ENCODE measurements at places on chromosomes 6 and 20.

DNA sequence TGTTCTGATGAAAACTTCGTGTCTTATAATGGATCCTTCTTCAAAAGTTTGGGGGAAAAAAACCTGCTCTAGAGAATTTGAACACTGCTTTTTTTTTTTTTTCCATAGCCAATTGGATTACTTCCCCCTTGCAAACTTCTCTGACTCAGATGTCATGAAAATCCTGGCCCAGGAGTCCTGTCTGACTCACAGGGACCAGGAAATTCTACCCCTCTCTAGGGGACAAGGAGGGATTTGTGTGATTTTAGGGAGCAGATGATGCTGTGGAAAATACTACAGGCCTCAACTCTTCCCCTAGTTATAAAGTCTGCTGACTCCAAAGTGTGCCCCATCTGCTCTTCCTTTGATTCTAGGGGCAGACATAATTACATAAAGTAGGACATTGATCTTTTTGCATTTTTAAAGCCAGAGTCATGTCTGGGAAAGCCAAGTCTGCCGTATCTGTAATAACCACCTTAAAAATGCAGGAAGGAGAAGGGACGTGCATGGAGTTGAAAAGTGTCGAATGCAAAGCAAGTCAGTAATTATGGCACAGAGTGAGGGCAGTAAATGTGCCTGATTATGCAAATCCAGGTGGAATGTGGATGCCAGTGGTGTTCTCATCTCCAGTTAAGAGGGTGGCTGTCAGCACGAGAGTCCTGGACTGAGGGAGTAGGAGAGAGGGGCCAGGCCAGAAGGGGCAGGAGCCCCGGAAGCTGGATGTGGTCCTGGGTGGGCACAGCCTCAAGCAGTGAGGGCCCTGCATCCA, 144.3 kb upstream of the SULF2 start:
- DNase-seq, result no peak

DNA sequence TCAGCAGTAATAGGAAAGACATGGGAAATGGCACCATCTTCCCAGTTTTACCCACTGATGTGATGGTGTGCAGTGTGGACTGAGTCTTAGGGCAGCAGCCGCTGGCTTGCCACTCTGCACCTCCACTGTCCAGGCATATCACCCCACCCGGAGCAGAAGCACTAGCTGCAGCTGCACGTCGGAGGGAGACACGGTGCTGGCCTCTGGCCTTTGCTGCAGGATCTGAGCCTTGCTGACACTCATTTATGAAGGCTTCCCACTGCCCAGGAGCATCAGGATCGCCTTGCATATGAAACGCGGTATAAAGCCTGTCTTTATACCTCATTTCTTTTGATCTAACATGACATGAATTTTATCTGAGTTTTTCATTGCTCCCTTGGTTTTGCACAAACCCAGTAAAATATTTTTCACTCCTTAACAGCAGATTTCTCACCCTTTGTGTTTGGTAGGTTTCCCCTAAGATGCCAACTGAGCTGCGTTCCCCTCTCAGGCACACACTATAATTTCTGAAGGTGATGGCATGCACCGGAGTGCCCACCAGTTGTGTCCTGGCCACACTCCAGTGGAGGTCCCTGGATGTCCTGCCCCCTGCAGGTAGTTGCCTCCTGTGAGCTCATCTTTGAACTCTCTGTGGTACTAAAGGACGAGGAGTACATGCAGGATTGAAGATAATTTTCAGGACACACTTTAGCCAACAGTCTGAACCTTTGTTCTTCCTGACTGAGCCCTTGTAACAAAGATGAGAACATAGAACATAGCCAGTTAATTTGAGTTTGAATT, 9.0 kb upstream of the EXOC2 start:
- no peak for DNase-seq

- DNase-seq, result no peak
These were observed 109.8 kb upstream of the GLP1R start for GRCh38 chr6:38938741-38939140.

DNA sequence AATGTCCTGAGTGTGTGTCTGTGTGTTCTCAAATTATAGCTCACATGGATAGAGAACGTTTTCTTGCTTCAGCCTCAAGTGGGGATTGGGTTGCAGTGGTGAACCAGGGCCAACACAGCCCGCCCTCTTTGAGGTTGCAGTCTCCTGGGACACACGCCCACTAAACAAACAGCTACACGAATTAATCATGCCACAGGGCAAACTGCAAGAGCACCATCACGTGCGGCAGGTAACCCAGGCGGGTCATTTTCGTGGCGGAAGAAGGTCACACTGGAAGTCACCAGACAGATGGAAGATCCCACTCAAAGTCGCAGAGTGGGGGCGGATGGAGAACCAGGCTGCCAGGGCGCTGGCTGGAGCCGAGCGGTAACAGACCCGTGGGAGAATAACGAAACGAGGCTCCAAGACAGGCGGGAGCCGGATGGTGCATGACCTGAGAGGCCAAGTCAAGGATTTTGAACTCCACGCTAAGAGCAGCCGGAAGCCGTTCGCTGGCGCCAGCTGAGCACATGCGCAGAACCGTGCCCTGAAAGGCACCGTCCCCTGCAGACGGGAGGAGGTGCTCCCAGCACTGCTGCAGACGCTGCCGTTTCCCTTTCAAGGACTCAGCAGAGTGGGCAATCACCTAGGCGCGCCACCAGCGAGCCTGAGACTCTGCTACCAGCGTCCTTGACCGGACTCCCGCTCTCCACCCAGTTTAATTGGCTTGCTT, 10.7 kb downstream of the DLL1 start:
- DNase-seq, result no peak

DNA sequence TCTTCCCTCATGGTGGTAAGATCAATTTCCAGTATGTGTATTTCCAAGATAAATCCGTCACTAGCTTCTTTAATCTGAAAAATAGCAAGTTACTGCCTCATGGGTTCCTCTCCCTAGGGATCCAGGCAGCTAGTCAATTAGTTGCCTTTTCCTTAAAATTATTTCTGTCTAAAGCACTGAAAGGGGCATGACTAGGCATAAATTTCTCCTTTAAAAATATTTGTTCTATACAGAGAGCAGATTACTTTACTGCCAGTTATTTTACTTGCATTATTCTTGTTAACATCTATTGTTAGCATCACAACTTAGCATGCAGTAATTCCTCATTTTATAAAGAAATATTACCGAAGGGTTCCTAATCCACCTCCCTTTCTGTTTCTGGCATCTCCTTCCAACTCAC, 1.4 kb downstream of the MTCL3 start:
- DNase-seq, result no peak

DNA sequence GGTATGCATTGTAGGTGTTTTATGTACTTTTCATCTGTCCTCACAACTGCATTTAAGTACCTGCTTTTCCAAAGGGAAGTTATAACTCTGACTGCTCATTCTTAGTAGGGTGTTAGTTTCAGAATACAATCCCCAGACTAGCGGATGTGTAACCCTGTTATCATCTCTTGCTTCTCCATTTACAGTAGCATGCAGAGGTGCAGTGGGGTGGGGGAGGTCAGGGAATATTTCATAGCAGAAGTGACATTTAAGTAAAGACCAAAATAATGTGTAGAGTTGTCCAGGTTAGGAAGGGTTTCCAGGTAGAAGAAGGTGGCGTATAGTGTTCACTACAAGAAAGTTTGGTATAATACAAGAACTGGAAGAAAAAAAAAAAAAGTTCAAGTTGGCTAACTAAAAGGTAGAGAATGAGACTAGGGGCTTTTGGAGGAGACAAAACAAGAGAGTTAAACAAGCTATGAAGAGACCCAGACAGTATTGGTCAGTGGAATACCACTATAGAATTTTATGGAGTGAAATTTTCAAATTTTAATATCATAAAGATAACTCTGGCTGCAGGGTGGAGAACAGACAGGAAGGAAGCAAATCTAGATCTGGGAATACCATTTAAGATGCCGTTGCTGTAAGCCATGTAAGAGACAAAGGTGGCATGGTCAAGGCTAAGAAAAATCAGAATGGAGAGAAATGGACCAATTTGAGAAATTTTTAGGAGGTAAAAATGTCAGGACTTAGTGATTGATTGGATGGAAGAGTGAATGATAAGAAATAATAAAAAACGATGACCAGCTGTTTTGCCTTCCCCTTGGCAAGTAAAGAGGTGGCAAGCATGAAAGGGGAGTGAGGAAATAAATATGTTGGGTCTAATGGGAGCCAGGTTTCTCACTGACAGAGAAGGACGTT, 2.2 kb upstream of the AHI1 start:
- no peak for DNase-seq

GRCh38 chr6:287489-287860, 4.8 kb upstream of the DUSP22 start:
- DNase-seq, result no peak

- DNase-seq, result no peak
These were observed 232.1 kb downstream of the PREX1 start for GRCh38 chr20:48595495-48596333.

GRCh38 chr6:106913676-106914280, 60.8 kb downstream of the CD24 start:
- no peak for DNase-seq

- no peak for DNase-seq
These were observed 299.3 kb upstream of the ZFP64 start for GRCh38 chr20:52490711-52491430.

DNA sequence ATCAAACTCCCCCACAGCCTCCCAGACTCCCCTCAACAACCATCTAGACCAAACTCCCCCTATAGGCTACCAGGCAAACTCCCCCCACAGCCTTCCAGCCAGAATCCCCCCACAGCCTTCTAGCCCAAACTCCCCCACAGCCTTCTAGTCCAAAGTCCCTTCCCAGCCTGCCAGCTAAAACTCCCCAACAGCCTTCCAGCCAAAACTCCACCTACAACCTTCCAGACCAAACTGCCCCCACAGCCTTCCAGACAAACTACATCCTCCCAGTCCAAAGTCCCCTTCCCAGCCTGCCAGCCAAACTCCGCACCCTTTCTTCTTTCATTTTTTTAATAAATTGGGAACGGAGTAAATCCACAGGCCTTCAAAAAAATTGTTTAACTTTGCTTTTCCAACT, 37.4 kb upstream of the SYNDIG1 start:
- DNase-seq, result no peak

- no peak for DNase-seq
These were observed 71.0 kb upstream of the SUPT3H start for GRCh38 chr6:45448417-45449389.

GRCh38 chr6:42777126-42777822, 4.6 kb upstream of the BICRAL start:
- no peak for DNase-seq

DNA sequence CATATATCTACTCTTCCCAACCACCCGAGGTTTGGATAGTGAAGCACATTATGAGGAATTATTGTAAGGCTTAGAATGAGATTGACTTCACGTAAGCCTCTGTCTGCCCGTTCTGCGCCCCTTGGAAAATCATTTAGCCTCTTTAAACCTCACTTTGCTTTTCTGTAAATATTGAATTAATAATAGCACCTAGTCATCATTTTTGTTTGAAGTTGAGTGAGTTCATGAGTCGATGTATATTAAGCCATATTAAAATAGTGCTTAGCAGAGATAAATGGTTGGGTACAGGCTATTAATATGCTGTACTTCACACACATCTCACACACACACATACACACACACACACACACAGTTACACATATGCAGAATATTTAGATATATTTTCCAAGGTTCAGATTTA, 344.8 kb upstream of the EYS start:
- DNase-seq, result no peak

DNA sequence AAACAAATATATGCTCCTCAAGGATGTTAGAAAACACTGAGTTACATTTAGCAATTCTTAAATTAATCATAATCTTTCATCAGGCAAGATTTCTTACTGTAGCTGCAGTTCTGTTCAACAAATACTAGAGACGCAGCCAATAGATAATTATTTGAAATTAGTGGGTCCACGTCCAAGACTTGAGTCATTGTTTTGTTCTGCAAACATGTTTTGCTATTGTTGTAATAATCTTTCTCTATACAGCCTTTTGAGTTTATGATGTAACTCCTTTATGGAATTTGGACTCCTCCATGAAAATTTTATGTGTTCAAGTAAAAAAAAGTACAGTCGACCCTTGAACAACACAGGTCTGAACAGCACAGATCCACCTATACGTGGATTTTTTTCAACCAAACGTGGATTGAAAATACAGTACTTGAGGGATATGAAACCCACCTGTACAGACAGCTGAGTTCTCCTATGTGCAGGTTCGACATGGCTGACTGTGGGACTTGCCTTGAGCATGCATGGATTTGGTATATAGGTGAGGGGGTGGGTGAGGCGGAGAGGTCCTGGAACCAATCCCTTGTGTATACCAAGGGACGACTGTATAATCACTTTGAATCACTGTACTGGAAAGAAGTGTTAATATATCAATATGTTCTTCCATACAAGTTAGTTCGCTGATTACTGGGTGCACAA, 41.3 kb upstream of the SLC22A16 start:
- DNase-seq, result no peak

DNA sequence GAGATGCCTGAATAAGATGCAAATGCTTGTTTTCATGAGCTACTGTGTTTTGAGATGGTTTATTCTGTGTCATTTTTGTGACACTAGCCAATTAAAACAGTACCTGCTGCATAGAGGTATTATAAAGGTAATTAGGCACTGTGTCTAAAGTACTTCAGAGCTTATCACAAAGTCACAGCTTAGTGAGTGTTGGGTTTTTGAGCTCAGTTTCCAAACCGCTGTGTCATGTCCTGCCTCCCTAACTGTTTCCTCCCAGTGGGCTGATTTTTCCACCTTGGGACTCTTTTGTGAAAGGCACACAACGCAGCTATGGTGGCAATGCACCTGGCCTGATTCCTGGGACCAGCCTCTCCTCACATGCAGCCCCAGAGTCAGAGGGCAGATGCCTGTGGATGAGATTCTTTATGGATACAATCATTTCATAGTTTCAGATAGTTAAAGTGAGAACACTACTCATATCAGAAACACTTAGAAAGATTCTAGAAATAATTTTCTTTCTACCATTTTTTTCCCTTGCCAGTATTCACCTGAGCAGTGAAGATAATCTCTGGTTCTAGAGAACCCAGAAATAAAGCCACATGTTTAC, 41.3 kb upstream of the TAGAP start:
- no peak for DNase-seq

DNA sequence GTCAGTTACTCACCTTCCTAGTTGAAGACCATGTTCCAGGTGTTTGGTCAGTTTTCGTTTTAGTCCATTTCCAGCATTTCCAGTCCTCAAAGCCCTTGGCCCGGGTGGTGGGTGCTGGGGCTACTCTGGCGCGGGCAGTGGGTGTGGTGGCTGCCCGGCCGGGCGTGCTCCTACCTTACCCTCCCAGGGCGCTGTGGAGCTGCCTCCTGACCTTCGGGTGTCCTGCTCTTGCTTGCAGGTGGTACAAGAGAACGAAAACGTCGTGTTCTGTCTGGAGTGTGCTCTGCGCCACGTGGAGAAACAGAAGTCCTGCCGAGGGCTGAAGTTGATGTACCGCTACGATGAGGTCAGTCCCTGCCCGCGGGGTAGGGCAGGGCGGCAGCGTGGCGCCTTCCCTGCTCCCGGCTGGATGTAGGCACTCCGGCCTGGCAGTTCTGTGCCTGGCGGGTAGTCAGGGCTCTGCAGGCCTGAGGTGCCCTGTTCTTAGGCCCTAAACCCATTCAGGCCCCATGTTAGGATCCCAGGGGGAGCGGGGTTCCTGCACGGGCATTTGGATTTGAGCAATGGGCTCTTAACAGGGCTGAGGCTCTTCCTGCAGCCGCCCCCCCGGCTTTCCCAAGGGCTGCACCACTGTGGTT, 145.8 kb downstream of the DTNBP1 start:
- no peak for DNase-seq
